MCF 10A (cell line): ENCODE measurements at places on chromosomes 1 and 21.

DNA sequence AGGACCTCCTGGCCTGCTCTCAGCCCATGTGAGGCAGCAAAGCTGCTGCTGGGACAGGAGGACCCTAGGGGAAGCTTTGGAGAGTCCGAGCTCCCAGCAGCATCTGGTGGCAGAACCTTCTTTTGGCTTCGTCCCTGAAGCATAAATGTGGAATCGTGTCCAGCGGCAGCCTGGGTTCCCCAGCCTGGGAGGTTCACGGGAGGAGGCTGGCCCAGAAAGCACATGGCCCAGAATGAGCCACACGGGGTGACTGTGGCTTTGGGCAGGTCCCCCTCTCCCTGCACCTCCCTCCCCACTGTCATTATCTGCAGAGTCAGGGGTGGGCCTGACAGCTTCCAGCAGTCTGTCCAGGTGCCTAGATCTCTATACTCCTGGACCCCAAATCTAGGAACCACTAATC lies 318.1 kb upstream of the VAMP3 start:
- no peak for DNase-seq

- DNase-seq: no peak
Measured at GRCh38 chr1:160438935-160439334, 38.6 kb downstream of the VANGL2 start.

GRCh38 chr1:220887520-220888416 lies 8.5 kb downstream of the HLX start:
- no peak for DNase-seq

DNA sequence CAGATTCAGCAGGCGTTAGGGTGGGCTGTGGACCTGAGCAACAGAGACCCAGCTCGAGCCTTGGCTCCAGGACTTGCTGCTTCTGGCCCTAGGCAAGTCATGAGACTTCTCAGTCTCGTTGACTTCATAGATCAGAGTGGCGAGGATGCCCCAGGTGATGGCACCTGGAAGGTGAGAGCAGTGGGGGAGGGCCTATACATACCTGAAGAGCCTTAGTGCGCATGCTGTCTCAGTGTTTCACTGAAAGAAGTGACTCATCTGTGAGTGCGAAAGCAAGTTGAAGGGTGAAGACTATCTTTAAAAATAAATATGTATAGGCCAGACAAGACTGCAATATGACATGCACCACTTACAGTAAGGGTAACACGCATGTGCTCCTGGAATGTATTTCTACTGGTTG lies 10.1 kb downstream of the PLEKHA6 start:
- DNase-seq: peak; percentile 79

GRCh38 chr21:16061194-16061593 lies 331.4 kb downstream of the USP25 start:
- DNase-seq: no peak

GRCh38 chr1:180956028-180956640 lies 43.4 kb downstream of the KIAA1614 start:
- no peak for DNase-seq

DNA sequence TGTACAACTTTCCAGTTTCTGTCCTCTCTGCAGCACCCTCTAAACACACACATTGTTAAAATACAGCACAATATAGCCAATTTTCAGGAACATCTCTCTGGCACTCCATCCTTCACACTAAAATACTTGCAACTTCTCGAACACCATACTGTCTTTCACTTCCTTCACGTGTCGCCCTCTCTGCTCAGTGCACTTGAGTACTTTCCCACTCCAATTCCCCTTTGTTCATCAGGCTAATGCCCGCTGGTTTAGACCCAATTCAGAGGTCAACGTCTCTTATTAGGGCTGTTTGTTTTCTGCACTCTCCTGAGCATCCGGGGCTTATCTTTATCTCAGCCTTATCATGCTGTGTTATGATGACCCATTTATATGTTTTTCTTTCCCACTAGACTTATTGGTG lies 238.2 kb upstream of the SGIP1 start:
- DNase-seq: no peak

- no peak for DNase-seq
Measured at GRCh38 chr1:17120962-17121837, 1.9 kb upstream of the PADI2 start.

DNA sequence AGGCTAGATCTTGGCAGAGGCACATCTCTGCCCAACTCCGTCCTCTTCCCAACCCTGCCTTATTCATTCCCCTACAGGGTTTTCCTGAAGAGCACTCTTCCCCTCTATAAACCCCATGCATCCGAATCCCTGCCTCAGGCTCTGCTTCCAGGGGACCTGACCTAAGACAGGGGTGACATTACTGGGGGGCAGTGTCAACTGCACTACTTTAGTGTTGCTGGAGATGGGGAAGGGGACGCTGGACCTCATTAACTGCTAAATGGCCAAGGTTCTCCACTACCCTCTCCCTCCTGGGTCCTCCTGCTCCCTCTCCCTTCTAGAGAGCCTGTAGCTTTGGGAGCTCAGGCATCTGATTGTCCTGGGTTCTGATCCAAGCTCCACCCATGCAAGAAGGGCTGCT lies 126.2 kb downstream of the GRIK3 start:
- DNase-seq: no peak

GRCh38 chr1:157963713-157964112 lies 29.7 kb upstream of the KIRREL1 start:
- peak; percentile 91 for DNase-seq

GRCh38 chr1:206036663-206037455 lies 13.2 kb upstream of the CTSE start:
- DNase-seq: no peak

DNA sequence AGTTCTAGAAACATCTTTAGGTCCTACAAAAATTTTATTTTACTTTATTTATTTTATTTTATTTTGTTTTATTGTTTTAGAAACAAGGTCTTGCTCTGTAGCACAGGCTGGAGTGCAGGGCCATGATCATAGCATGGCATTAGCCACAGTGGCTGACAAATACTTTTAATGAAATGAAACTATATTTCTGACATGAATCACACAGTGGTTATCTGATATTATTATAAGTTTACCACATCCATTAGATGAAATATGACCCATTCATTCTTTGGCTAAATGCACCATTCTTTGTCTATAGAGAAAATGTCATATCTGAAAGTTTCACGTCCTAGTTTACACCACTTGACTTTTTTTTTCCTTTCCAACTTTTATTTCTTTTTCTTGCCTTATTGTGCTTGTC lies 613.4 kb upstream of the ADAMTS5 start:
- DNase-seq: no peak

- no peak for DNase-seq
Measured at GRCh38 chr21:27189870-27190269, 223.0 kb upstream of the ADAMTS5 start.

DNA sequence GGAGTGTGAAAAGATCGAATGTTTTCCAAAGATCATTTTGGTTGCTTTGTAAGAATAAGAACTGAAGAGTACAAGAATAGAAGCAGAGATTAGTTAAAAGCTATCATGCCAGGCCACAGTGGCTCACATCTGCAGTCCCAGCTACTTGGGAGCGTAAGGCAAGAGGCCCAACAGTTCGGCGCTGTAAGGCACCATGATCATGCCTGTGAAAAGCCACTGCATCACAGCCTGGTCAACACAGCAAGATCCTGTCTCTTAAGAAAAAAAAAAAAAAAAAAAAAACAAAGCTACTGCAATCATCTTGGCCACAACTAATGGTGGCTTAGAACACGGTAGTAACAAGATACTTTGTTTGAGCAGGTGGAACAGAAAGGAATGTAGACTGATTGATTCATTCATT lies 116.2 kb downstream of the EIF4G3 start:
- no peak for DNase-seq

- no peak for DNase-seq
Measured at GRCh38 chr1:26161415-26162219, 2.7 kb downstream of the FAM110D start.

- DNase-seq: no peak
Measured at GRCh38 chr1:180486092-180486491, 16.3 kb downstream of the ACBD6 start.

DNA sequence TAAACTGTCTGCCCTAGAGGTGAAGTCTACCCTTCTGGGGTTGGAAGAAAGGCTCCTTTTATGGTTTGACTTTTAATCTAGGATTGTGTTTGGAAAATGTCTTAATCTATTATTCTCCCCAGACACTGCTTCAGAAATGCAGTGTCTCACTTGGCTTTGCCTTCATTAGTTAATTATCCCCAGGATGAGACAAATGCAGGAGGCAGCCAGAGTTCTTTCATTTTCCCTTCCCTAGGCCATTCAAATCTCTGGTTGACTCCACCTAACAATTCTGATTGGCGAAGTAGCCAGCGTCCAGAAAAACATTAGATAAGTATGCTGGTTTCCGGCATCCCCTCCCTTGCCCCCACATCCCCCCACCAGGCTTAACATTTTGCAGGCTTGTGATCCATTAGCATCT lies 325.8 kb upstream of the PBX1 start:
- DNase-seq: no peak

GRCh38 chr21:31974454-31974985 lies 101.7 kb downstream of the HUNK start:
- DNase-seq: no peak

DNA sequence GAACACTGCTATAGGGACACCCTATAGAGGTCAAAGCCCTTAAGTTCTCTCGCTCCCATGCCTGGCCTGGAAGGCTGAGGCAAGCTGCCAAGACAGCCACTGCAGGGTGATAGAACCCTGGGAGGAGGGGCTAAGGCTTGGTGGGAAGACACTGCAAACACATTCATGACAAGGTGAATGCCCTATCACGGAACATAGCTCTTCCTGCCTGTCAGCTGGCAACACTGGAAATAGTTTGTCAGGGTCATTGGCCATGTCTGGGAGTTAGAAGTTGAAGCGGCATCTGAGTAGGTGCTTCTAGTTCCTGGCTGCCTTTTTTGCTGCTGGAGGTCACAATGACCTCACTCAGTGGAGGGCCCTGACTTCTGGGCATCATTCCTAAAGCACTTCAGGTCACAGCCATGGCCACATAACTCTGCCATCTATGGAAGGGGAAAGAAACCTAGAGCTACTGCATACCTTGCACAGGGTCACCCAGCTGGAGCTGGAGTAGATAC lies 4.2 kb downstream of the FABP3 start:
- no peak for DNase-seq

DNA sequence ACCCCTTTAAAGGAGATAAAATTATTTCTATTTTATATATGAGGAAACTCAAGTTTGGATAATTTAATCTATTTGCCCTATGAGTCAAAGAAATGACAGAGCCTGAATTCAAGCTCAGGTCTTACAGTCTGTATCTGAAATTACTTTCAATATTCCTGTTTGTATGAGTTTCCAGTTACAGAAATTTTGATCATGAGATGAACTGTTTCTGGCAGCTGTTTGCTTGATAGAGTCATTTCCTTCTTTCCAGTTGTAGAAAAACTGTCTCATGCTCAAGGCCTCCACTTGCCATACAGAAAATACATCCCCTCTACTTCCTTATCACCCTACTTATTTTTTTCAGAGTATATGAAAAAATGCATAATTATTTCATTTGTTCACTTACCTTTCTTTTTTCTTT lies 87.6 kb downstream of the PTPRC start:
- no peak for DNase-seq

GRCh38 chr21:31176725-31177124 lies 138.4 kb upstream of the KRTAP19-8 start:
- no peak for DNase-seq

DNA sequence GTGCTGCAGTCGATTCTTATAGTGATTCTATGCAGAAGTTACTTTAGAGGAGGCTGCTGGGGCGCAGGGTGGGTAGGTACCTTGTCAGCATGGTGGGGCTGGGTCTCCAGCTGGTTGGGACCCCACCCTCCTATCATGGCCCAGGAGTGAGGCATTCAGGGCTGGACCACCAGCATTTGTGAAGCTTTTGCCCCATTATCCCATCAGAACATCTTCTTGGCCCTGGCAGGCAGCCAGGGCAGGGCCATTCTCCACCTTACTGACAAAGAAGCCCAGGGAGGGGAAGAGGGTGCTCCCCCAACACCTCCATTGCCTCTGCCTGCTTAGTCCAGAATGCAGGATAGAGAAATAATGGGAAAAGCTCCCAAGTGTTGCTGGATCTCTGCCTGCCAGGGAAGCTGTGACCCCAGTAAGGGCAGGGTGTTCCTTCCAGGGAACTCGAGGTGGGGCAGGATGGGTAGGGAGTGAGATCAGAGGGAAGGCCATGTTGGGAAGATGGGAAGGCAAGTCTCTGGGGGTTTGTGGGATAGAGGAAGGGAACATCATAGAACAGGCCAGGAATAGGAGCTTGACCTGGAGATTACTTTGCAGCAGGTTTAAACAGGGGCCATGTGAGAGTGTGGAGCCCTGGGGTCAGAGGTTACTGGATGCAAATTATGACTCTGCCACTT lies 16.2 kb upstream of the SLC2A1 start:
- DNase-seq: no peak

DNA sequence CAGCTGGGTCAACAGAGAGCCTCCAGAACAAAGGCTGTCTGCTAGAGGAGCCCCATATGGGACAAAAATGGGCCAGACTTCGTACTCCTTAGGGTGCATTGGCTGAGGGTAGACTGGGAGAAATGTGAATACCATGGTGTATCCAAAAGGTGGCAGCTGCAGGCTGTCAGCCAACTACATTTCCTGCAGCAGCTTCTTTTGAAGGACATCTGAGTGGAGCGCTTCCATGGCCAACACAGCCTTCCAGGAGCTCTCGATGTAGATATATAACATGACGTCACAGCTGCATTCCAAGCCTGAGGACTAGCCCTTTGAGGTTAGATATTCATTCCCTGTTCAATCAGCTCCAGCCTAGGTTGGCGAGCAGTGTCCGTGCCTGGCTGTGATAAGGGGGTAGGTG lies 107.7 kb downstream of the MAB21L3 start:
- DNase-seq: peak; percentile 13

GRCh38 chr1:175129997-175130648 lies 62.5 kb downstream of the KIAA0040 start:
- no peak for DNase-seq

DNA sequence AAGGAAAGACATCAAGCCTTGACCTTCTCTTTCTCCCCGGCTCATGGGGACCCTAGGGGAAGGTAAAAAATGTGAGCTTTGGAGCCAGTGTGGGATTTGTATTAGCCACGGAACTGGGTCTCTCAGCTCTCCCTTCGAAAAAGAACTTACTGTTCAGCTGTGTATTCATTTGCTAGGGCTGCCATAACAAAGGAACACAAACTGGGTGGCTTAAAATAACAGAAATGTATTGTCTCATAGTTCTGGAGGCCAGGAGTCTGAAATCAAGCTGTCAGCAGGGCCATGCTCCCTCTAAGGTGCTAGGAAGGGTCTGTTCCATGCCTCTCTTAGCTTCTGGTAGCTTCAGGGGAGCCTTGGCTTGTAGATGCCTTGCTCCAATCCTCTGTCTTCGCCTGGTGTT lies 83.5 kb upstream of the SLC2A1 start:
- DNase-seq: no peak

DNA sequence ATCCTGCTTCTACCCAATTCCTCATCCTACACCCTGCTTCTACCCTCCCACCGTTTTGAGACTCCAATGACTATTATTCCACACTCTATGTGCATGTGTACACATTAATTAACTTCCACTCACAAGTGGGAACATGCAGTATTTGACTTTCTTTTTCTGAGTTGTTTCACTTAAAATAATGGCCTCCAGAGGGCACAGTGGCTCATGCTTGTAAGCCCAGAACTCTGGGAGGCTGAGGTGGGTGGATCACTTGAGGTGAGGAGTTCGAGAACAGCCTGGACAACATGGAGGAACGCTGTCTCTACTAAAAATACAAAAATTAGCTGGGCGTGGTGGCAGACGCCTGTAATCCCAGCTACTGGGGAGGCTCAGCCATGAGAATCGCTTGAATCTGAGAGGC lies 464.8 kb downstream of the PTBP2 start:
- DNase-seq: peak; percentile 15
